ENCODE measurements at places on chromosomes 12 and 14. TPM values are rescaled to one million over a fixed set of nuclear protein-coding genes. Genes with fewer than 3 reads are reported as not detected.

The ZC2HC1C gene
- total RNA-seq = 1.1 TPM

The C12orf50 gene
- total RNA-seq = 0.10 TPM

The TOMM20L gene
- total RNA-seq = not detected

The FAM161B gene
- 0.99 TPM for total RNA-seq

The INHBE gene
- not detected for total RNA-seq

The FAM90A1 gene
- total RNA-seq = 0.19 TPM

The ADCY4 gene
- 4.5 TPM for total RNA-seq

The HOXC10 gene
- total RNA-seq = not detected

The DNAH10 gene
- not detected for total RNA-seq

The C2CD5 gene
- total RNA-seq = 57.9 TPM

The DGKA gene
- total RNA-seq = 954 TPM

The PLXNC1 gene
- total RNA-seq = 46.8 TPM

The RNASE7 gene
- total RNA-seq = not detected

The OVCH1 gene
- total RNA-seq = not detected

The TSPAN9 gene
- total RNA-seq = 0.15 TPM

The XPOT gene
- 102 TPM for total RNA-seq

The CCDC177 gene
- total RNA-seq = not detected

The CDKN3 gene
- total RNA-seq = 59.2 TPM

The KLHL33 gene
- 0.19 TPM for total RNA-seq

The ESPL1 gene
- 71.4 TPM for total RNA-seq

The GALNT8 gene
- not detected for total RNA-seq

The SCNN1A gene
- total RNA-seq = 0.88 TPM

The KRT7 gene
- 6.3 TPM for total RNA-seq

The LMNTD1 gene
- total RNA-seq = not detected

The ZC3H14 gene
- 40.3 TPM for total RNA-seq

The SERPINA4 gene
- total RNA-seq = not detected

The INHBC gene
- total RNA-seq = not detected

The NR1H4 gene
- not detected for total RNA-seq

The COQ5 gene
- total RNA-seq = 27.8 TPM

The CLEC14A gene
- not detected for total RNA-seq

The C14orf180 gene
- total RNA-seq = not detected

The HIP1R gene
- 34.2 TPM for total RNA-seq

The RFLNA gene
- not detected for total RNA-seq

The PSMA3 gene
- 182 TPM for total RNA-seq

The FAM177A1 gene
- total RNA-seq = 35.2 TPM

The PITPNM2 gene
- total RNA-seq = 29.9 TPM

The HOXC4 gene
- total RNA-seq = 0.17 TPM

The GPR84 gene
- total RNA-seq = 0.18 TPM

The EML5 gene
- 1.9 TPM for total RNA-seq

The SLC25A47 gene
- not detected for total RNA-seq

The GDF3 gene
- total RNA-seq = not detected

The TAS2R8 gene
- not detected for total RNA-seq

The TSHR gene
- total RNA-seq = 5.0 TPM

The ACIN1 gene
- total RNA-seq = 193 TPM

The MMP19 gene
- not detected for total RNA-seq

The ITGB7 gene
- 487 TPM for total RNA-seq

The OTOGL gene
- not detected for total RNA-seq
